ENCODE measurements at places on chromosomes 3 and 15.

GRCh38 chr3:31242026-31242960, 290.4 kb upstream of the STT3B start:
- H3K27ac ChIP-seq = no peak overlapping the region
- no peaks in the 10 kb centered on the region for H3K4me1 ChIP-seq
- H3K27me3 ChIP-seq = no peaks in the 10 kb centered on the region
- no peak overlapping the region for H3K4me3 ChIP-seq
- no peak for DNase-seq

DNA sequence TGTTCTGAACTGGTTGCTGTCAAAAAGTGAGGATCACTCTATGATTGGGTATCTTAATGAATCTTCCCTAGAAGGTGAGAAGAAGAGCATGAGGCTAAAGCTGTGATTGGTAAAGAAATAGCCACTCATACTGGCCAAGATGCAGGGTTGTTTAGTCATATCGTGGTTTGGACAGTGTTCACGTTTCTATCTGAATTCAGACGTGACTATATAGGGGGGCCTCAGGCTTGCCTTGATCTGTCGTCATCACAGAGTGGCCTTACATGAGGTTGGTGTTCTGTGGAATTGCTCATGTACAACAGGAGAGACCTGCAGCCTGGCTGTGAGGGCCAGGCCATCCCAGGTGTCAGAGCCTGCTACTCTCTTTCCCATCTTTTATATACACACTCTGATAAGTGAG, 12.4 kb downstream of the RTP2 start:
- no peak overlapping the region for H3K4me3 ChIP-seq
- peaks cover 28% of the 10 kb centered on the region for H3K27me3 ChIP-seq
- DNase-seq = no peak
- H3K4me1 ChIP-seq = no peaks in the 10 kb centered on the region

DNA sequence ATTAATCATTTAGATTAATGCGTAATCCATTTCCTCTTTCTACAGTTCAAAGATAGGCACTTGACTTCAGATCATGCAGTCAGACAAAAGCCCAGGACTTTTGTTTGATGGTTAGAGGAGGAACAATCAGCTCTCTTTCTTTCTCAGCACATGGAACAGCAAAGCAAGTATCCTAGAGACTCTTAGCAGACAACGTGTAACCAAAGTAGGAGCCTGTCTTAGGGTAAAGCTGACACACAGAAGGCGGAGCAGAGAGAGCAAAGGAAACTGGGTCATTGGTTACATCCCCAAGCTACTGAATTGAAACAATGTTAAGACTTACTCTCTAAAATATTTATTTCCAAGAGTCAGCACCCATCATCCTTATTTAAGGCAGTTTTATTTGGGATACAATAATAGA, 110.0 kb upstream of the HES1 start:
- H3K27me3 ChIP-seq = peaks cover 36% of the 10 kb centered on the region
- no peaks in the 10 kb centered on the region for H3K4me1 ChIP-seq
- H3K36me3 ChIP-seq = no peaks in the 10 kb centered on the region
- no peak overlapping the region for H3K4me3 ChIP-seq
- no peak for DNase-seq

DNA sequence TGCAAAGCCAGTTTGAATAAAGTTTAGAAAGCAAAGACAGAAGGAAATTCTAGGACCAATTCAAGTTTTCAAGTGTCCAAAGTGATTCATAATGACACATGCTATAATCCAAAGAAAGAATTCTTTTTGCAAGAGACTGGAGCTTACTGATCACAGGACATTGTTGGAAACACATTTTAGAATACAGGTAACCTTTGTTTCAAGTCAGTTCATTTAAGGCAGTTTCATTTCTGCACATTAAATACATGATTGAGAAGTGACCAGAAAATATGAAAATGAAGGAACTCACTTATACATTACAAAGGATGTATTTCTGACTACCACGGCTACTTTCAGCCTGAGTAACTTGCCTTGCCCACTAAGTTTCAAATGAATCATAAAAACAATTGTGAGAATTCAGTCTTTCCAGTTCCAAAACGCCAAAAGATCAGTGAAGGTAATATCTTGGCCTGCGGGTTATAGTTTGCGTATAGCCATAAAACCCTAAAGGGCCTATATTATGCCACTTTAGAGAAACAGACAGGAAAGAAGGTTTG, 48.7 kb downstream of the PRICKLE2 start:
- H3K27ac ChIP-seq = no peak overlapping the region
- H3K4me1 ChIP-seq = no peaks in the 10 kb centered on the region
- H3K36me3 ChIP-seq = no peaks in the 10 kb centered on the region

DNA sequence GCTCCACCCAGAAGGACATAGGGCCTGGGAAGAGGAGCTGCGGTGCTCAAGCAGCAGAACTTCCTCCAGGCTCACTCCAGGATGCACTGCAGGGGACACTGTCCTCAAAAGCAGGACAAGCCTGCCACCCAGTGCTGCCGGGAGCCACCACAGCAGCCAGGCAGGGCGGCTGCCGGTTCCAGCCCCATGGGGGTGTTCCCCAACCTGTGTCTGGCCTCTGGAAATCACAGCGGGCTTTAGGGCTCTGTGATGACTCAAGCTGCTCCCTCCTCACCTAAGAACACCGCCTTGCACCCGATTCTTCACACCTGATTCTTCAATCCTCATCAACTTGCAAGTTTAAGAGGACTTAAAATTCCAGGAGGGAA, 71.9 kb upstream of the SLC6A11 start:
- H3K4me1 ChIP-seq = peaks cover 2% of the 10 kb centered on the region
- no peak overlapping the region for H3K27ac ChIP-seq
- peaks cover 26% of the 10 kb centered on the region for H3K27me3 ChIP-seq
- H3K4me3 ChIP-seq = no peak overlapping the region
- no peak for DNase-seq
- no peaks in the 10 kb centered on the region for H3K36me3 ChIP-seq

DNA sequence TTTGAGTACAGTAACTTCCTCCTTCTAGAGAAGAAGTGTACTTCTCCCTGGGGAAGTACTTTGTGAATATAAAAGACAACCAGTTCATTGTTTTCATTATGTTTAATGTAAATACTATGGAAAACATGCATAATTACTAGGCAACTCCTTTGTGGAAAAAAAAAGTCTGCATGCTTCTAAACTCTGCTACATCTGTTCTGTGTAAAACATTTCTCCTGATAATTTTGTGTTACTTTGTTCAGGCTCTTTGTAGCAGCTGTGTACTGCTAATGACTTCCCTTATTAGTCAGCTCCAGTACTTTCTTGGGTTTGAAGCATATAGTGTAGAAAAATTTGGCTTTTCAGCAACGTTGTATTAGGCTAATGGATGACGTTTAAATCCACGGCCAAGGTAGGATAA, 111.6 kb downstream of the FEZF2 start:
- no peak overlapping the region for H3K4me3 ChIP-seq
- no peaks in the 10 kb centered on the region for H3K36me3 ChIP-seq
- H3K27me3 ChIP-seq = no peaks in the 10 kb centered on the region
- H3K4me1 ChIP-seq = no peaks in the 10 kb centered on the region

DNA sequence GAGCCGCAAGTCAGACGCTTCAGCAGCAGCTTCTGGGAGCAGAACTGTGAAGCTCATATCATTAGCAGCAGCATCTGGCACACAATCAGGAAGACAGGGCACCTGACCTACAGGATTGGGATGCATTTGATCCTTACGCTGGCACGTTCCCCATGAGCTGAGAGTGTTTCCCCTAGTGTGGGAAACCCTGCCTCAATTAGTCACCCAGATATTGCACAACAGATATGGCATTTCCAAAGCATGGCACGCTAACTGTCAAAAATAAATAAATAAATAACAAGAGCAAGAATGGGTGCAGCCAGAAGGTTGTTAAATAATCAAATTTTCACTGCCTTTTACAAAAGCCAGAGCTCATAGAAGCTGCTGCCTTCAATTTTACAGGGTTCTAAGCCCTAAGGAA, 189.6 kb upstream of the THBS1 start:
- H3K4me3 ChIP-seq = no peak overlapping the region
- no peak for DNase-seq
- no peaks in the 10 kb centered on the region for H3K4me1 ChIP-seq

DNA sequence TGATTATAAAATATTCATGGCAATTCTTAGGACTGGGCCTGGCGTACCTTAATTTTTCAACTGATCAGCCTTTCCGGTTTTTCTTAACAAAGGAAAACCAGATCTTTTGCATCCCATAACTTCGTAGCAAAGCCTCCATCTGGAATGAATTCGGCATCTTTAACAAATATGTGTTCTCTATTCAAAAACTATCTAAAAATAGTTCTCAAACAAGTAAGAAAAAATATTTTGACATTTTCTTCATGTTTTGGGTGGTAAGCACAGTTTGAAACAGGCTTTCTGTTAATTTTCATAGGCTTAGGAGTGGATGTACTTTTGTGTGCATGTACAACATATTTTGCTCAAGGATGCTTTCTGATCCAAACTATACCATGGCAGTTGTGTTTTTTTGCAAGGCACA, 55.1 kb downstream of the RBMS3 start:
- no peak overlapping the region for H3K4me3 ChIP-seq
- no peaks in the 10 kb centered on the region for H3K27me3 ChIP-seq
- no peak overlapping the region for H3K27ac ChIP-seq

GRCh38 chr3:151501923-151502632, 41.2 kb upstream of the IGSF10 start:
- no peak for DNase-seq
- no peak overlapping the region for H3K27ac ChIP-seq
- no peak overlapping the region for H3K4me3 ChIP-seq
- no peaks in the 10 kb centered on the region for H3K36me3 ChIP-seq
- H3K4me1 ChIP-seq = no peaks in the 10 kb centered on the region

DNA sequence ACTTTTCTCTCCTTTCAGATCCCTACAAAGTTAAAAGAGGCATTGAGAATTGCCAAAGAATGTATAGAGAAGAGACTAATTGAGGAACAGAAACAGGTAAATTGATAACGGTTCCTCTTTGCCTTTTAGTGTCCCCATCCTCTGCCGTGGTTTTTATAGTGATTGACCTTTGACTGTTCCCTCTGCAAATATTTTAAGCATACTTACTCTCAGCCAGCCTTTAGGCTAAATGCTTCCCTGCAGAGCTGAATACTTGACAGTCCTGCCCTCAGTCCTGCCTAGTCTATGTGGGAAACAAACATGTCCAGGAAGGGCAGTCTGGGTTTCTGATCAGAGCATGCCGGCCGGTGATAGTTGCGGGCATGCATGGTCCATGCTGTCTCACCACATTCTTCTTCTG, 24.7 kb downstream of the PDHB start:
- H3K27me3 ChIP-seq = no peaks in the 10 kb centered on the region
- H3K27ac ChIP-seq = no peak overlapping the region
- no peaks in the 10 kb centered on the region for H3K4me1 ChIP-seq
- no peak overlapping the region for H3K4me3 ChIP-seq
- peaks cover 22% of the 10 kb centered on the region for H3K36me3 ChIP-seq

GRCh38 chr3:111667621-111668239, 72.6 kb upstream of the ZBED2 start:
- H3K4me3 ChIP-seq = peak overlapping the region; percentile 69
- DNase-seq = peak; percentile 87
- H3K4me1 ChIP-seq = peaks cover 58% of the 10 kb centered on the region
- peaks cover 26% of the 10 kb centered on the region for H3K36me3 ChIP-seq
- H3K27ac ChIP-seq = peak overlapping the region; percentile 89
- H3K27me3 ChIP-seq = no peaks in the 10 kb centered on the region

- no peak overlapping the region for H3K4me3 ChIP-seq
- no peaks in the 10 kb centered on the region for H3K4me1 ChIP-seq
- no peaks in the 10 kb centered on the region for H3K27me3 ChIP-seq
Measured at GRCh38 chr3:142501004-142501926, 53.4 kb upstream of the XRN1 start.

- no peak for DNase-seq
- peaks cover 19% of the 10 kb centered on the region for H3K4me1 ChIP-seq
- no peaks in the 10 kb centered on the region for H3K36me3 ChIP-seq
- no peak overlapping the region for H3K4me3 ChIP-seq
- no peak overlapping the region for H3K27ac ChIP-seq
Measured at GRCh38 chr3:59886790-59887189, 837.0 kb upstream of the CFAP20DC start.

DNA sequence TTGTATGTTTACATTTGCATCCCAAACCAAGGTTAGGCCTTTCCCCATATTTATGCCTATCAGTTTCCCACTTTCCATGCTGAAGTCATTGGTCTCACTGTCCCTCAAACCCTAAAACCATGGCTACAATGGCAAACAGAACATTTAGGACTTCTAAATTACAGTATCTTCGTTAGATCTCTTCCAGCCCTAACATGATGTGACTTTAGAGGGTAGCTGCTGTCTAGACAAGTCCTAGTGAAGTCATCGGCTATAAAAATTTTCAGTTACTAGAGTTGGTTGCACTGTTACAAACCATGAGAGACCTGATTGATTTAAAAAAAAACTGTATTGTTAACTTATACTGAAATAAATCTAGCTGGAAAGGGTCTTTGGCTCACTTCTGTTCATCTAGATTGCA, 54.6 kb downstream of the TM4SF4 start:
- no peak overlapping the region for H3K27ac ChIP-seq
- peaks cover 21% of the 10 kb centered on the region for H3K27me3 ChIP-seq
- H3K36me3 ChIP-seq = no peaks in the 10 kb centered on the region
- DNase-seq = no peak

DNA sequence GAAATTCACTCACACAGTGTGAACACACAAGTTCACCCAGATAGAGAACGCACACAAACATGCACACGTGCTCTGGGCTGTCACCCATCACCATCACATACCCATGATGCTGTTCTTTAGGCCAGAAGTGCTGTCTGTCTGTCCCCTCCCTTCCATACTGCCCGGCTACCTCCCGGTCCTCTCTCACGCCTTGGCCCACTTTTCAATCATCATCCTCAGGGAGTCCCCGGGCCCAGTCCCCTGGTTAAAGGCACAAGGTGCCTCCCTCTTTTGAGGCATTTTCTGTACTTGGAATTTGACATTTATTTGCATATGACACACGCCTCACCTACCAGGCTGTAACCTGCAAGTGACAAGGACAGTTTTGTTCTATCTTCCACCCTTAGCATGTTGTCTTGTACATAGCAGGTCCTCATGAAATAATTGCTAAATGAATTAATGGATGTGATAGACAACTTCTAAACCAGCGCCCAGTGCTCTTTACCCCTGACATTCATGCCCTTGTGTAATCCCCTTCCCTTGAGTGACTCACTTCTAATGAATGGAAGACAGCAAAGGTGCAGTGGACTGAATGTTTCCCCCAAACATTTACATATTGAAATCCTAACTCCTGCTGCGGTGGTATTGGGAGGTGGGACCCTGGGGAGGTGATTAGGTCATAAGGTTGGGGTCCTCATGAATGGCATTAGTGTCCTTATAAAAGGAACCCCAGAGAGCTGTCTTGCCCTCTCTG, 73.9 kb upstream of the ADPGK start:
- peaks cover 23% of the 10 kb centered on the region for H3K27me3 ChIP-seq
- H3K4me3 ChIP-seq = no peak overlapping the region
- DNase-seq = no peak
- H3K36me3 ChIP-seq = no peaks in the 10 kb centered on the region
- H3K27ac ChIP-seq = no peak overlapping the region

GRCh38 chr3:170423001-170423615, 4.4 kb downstream of the CLDN11 start:
- no peak for DNase-seq
- no peaks in the 10 kb centered on the region for H3K36me3 ChIP-seq
- no peak overlapping the region for H3K27ac ChIP-seq
- peaks cover 14% of the 10 kb centered on the region for H3K27me3 ChIP-seq
- H3K4me1 ChIP-seq = peaks cover 8% of the 10 kb centered on the region
